ENCODE measurements at places on chromosomes 16 and 17.

- DNase-seq, result no peak
Observed at GRCh38 chr17:9401434-9401833, 174.2 kb downstream of the STX8 start.

DNA sequence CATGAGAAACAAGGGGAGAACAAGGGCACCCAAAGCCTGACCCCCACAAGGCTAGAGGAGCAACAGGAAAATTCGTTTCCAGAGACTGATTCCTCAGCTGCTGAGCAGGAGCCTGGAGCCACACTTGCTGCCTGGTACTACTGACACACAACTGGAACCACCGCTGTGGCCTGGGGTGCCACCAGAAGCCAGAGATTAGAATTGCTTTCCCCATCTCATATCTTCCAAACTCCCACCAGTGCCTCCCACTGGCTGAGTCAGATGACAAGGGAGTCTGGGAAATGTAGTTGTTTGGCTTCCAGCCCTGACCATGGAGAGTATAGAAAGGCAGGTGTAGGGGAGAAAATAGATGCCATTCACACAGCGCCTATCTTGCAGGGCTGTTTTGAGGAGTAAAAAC, 4.1 kb upstream of the TMEM11 start:
- DNase-seq, result no peak

DNA sequence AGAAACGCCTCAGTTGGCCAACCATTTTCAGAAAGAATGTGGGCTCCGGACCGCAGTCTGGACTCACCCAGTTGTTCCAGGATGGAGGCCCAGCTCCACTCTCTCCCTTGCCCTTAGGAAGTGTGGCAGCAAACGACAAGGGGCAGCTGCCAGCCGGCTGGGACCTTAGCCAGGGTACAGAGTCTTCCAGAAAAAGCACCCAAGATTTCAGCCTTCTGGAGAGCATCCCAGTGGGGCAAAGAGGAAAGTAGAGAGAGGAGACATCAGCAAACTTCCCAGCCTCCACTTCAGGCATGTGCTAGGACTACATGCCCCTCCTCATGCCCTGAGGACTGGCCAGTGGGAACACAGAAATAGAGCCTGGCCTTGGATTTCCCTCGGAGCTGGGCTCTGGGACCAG, 56.8 kb upstream of the SCNN1B start:
- peak; percentile 41 for DNase-seq

DNA sequence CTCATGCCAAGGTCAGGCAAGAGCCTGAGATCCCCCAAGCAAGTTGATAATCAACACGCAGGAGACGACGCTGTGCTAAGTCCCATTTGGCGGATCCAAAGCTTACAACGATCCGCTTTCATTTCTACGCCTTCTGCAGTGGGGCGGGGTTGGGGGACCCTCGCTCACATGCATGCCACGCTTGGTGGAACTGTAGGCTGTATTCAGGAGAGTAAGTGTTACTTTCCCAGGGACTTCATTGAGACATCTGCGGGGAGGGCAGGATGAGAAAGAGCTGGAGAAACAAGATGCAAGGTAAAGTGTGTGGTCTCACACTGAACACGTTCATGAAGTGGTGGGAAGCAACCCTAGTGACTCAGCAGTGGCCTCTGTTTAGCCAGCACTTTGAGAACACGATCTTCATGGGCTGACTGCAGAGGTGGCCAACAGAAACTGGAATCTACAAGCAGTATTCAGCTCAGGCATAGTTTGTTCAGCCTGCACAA, 100.5 kb downstream of the XYLT1 start:
- DNase-seq, result no peak

GRCh38 chr17:28468781-28469180, 4.7 kb upstream of the SLC13A2 start:
- DNase-seq, result no peak

- DNase-seq, result no peak
Observed at GRCh38 chr17:20157001-20157310, 147.8 kb downstream of the SPECC1 start.

GRCh38 chr17:2064520-2064971, 9.6 kb downstream of the HIC1 start:
- no peak for DNase-seq

DNA sequence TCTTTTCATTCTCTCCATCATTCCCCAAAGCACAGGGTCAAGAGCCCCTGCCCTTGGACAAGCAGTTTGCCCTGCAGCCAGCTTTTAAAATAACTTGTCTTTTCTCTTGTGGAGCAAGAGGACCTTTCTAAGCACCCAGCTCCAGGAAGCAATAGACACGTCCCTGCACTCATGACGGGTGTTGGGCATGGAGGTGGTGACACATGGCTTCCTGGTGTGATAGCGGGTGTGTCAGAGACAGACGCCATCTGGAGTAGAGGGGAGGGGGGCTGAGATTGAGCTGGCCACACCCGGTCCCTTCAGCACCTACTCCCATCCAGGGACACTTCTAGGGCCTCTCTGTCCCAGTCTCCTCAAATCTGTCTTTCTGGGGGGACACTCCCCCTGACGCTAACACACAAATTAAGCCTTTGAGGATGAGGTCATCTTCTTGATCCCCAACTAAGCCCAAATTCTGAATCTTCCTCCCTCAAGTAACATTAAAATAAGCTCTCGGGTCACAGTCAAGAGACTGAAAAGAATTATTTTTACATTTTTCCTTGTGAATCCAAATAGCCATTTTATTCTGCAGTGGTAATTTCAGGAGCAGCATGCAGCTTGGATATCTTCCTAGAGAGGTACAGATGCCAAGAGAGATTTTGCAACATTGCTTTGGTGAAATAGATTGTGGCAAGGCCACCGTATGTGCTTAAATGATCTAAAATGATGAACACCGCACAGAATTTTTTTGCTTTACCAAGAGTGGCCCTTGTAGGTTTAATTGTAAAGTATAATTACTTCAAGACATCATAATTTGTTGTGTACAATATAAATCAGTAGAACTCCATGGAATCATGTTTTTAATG, 216.6 kb upstream of the IRX3 start:
- DNase-seq, result no peak

DNA sequence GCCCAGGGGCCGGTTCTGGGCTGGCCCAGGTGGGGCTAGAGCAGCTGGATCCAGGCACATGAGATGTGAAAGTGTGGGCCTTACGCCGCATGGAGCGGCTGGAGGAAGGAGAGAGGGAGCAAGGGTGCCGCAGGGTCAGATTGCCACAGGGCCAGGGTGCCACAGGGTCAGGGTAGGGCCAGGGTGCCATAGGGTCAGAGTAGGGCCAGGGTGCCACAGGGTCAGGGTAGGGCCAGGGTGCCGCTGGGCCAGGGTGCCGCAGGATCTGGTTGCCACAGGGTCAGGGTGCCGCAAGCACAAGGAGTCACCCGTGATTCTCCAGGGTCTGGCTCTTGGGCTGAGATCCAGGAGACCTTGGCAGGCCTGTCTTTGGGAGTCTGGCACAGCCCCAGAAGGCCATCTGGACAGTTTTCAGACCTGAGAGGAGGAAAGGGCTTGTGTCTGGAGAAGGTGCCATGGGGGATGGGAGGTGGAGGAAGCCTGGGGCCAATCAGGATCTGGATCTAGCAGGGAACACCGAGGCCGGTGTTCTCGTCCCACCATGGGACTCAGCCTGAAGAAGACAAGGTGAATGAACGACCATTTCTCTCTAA, 13.1 kb upstream of the LASP1NB start:
- DNase-seq, result no peak

- no peak for DNase-seq
Observed at GRCh38 chr16:49365711-49366509, 7.7 kb upstream of the C16orf78 start.

DNA sequence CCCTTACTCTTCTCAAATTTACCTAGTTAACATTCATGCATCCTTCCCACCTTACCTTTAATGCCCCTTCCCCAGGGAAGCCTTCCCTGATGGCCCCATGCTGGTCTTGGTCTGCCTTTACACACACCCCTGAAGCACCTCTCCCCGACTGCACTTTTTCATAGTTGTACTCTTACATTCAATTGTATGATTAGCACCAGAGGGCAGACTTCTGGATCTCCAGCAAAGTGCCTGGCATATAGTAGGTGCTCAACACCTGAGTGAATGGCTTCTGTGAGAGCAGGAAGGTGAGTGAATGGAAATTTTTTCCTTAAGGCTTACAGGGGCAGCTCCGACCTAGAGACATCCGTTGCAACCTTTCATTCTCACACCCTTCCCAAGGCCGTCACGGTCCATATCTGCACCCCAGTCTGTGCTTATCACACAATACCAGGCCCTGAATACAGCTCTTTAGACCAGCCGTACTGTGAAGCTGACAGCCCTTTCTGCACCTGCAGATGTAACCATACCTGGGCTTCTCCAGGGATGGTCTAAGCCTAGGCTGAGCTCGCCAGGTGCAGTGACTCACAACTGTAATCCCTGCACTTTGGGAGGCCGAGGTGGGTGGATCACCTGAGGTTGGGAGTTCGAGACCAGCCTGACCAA, 4.4 kb downstream of the PGAP3 start:
- no peak for DNase-seq

- peak; percentile 52 for DNase-seq
Observed at GRCh38 chr16:68091380-68092261, 6.5 kb downstream of the NFATC3 start.

- DNase-seq, result no peak
Observed at GRCh38 chr16:55482056-55482455, 3.1 kb downstream of the MMP2 start.

GRCh38 chr16:24748242-24748641, 18.8 kb downstream of the TNRC6A start:
- peak; percentile 10 for DNase-seq

DNA sequence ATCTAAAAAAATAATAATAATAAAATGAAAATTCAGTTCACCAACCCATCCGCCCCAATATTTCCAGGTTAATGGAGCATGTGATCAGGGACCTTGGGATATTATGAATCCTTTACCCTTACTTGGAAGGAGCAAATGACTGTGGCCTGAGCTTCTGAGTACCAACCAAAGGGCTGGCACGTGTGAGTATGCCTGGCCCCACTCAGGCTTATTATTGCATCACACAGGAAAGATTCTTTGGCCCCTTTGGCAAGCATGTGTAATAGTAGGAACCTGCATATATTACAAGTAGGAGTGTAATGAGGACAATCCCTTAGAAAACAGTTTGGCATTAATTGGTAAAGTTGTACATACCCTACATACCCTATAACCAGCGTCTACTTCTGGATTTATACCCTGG, 7.2 kb upstream of the C17orf78 start:
- no peak for DNase-seq

GRCh38 chr17:73090396-73091202, 1.9 kb downstream of the SLC39A11 start:
- no peak for DNase-seq

DNA sequence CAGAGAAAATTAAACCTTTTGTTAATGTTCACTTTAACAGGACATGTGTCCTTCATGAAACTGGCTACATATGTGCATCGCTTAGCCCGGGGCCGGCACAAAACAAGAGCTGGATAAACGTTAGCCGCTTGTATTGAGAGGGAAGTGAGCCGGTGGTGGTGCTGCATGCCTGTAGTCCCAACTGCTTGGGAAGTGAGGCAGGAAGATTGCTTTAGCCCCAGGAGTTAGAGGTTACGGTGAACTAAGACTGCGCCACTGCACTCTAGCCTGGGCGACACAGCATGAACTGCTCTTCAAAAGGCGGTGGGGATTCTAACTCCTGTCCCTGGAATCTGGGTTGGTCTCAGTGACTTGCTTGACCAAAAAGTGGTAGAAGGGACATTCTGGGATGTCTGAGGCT, 15.0 kb upstream of the SPHK1 start:
- no peak for DNase-seq

DNA sequence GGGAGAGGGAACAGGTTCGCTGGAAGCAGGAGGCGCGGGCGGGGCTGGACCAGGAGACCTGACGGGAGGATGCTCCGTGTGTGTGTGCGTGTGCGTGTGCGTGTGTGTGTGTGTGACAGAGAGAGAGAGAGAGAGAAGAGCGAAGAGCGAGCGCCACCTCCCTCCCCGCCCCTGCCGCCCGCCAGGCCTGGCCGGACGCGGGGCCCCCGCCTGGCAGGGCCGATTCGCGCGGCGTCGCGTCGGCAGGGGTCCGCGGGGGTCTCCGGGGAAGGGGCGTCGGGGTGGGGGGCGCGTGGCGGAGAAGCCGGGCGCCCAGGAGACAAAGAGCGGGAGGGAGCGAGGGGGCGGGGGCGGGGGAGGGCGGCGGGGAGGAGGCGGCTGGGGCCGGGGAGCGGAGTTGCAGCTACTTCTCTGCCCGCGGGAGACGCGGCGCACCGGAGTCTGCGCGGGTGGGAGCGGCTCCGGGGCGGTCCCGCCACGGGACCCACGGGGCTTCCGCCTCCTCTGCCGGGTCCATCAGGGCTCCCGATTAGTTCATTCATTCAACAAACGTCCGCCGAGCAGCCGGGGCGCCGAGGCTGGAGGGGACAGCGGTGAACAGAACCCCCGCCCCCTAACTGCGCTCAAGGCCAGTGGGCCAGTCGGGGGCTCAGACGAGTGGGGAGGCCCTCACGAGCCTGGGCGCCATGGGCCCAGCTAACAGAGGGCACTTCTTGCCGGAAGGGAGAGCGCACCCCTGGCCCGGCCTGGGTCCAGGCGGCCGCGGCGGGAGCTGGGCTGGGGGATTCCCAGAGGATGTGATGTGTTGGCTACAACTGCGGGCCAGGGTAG, at the start of gene SAMD14:
Gene SAMD14 (minus strand): TSS at position 433 of the 831 bp plus-strand sequence. CDS start 5,201 bp downstream, outside the sequence.
- DNase-seq, result no peak

- DNase-seq, result no peak
Observed at GRCh38 chr16:58024486-58025350, 836 bp upstream of the MMP15 start.

DNA sequence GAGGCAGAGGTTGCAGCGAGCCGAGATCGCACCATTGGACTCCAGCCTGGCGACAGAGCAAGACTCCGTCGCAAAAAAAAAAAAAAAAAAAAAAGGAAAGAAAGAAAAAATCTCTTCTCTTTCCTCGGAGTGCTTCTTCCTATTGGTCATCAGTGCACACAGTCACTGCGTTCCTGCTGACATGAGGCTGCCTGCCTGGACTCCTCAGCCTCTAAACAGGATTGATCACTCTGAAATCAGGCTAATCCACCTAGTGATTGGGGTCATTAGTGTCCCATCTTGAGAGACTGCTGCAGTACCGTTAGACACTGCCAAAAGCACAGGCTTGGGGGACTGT, 30.8 kb downstream of the PLCD3 start:
- no peak for DNase-seq

DNA sequence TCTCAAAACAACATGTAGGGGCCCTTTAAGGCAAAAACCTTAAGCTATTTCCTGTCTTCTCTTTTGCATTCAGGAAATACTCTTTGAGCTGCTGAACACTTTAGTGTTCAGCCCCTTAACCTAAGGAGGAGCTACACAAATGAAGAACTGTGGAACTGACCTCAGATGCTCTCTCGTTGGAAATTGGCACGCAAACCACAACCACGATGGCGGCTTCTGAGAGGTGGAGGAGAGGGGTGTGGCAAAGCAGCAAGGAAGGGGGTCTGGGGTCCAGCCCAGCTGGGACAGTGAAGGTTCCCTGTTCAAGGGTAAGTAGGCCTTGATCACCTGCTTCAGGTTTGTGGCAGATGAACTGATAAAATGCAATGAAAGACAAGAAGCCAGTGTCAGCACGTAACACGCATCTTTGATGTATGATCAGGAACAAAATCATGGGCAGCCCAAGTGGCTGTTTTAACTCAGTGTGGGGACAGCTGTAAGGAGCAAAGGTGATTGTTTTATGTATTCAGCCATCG, 291.6 kb upstream of the TNRC6C start:
- no peak for DNase-seq

GRCh38 chr17:66135219-66135618, 56.7 kb downstream of the CEP112 start:
- DNase-seq, result no peak

- no peak for DNase-seq
Observed at GRCh38 chr16:8798174-8798527, 512 bp downstream of the PMM2 start.
